ENCODE measurements at places on chromosomes 5 and 9.

DNA sequence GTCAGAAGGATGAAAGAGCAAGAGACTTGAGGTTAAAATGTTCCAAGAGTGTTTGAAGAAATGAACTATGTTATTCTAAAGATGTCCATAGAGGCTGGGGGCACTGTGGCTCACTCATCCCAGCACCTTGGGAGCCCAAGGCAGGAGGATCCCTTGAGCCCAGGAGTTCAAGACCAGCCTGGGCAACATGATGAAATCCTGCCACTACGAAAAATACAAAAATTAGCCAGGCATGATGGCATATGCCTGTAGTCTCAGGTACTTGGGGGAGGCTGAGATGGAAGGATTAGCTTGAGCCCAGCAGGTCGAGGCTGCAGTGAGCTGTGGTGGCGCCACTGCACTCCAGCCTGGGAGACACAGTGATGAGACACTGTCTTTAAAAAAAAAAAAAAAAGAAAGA, 2.7 kb downstream of the AOPEP start:
- DNase-seq, result no peak

DNA sequence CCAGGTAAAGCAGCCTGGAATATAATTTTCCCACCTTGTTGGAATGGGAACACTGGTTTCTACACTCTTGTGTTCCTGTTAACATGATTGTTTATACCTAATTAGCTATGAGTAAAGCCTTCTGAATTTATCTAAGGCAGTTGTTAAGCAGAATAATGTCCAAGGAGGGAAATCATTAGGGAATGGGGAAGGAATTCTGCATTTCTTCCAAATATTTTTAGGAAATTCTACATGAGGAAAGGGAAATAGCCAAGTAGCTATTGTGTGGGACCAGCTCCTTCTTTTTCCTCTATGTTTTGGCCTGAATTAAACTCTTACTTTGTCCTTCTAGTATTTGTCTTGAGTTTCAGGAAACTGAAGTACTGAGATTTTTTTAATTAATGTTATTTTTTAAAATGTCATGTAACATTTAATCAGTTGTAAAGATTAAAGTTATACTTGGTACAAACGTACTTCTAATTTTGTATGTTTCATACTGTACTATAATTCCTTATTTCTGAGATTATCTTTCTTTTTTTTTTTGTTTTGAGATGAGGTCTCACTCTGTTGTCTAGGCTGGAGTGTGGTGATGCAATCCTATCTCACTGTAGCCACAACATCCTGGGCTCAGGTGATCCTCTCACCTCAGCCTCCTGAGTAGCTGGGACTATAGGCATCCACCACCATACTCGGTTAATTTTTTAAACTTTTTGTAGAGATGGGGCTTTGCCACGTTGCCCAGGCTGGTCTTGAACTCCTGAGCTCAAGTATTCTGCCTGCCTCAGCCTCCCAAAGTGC, 28.5 kb downstream of the ANKDD1B start:
- no peak for DNase-seq

DNA sequence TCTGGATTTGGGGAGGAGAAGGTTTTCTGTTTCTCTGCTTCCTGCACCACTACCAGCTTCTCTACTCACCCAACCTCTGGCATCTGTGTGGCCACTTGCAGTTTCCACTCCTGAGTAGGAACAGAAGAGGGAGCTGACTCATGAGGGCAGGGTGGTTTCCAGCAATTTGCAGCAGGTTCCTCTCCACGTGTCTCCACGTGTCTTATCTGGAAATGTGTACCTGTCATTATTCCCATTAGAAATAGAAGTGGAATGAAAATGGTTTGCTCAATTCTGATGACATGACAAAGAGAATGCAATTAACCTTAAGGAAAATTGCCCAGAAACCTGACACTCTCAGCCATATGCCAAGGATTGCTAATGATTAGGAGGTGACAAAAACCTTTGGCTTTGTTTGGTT, 33.0 kb downstream of the EGFLAM start:
- DNase-seq, result no peak

DNA sequence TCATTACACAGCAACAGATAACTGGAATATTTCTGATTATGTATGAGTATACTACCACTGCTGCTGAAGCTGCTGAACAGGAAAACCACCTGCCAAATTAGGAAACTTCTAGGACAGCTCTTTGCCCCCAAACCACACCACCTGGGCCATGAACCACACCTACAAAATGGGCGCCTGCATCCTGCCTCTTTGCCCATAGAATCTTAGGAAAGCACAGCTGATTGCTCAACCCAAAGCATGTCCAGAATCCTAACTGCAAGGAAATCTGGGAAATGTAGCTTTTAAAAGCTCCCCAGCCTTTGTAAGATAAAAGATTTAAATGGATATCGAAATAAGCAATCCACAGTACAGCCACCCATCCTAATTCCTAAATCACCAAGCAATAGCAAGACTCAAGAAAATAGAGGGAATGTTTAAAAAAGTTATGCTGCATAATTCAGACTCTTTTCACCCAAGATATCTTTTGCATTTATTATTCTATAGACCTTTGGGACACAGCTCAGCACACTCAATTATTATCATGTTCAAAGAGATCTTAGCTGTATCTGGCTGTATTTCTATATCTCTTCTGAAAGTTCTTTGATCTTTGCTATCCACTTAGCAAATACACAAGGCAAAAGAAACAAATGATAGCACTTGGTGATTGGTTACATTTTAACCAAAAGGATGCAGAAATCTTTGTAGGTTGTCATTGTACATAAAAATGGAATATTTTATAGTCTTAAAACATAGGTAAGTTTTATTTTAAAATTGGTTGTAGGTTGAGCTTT, 6.8 kb upstream of the C9orf152 start:
- no peak for DNase-seq

- no peak for DNase-seq
These were observed 6.8 kb upstream of the TCERG1 start for GRCh38 chr5:146440353-146440752.

DNA sequence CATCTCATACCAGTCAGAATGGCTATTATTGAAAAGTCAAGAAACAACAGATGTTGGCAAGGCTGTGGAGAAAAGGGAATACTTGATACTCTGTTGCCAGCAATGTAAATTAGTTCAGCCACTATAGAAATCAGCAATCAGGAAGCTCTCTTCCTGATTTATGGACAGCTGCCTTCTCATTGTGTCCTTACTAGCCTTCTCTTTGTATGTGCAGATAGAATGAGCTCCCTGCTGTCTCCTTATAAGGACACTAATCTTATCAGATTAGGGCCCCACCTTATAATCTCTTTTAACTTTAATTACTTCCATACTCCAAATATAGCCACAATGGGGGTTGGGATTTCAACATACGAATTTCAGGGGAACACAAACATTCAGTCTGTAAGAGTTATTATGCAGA, 38.0 kb downstream of the KCNV2 start:
- DNase-seq, result no peak

DNA sequence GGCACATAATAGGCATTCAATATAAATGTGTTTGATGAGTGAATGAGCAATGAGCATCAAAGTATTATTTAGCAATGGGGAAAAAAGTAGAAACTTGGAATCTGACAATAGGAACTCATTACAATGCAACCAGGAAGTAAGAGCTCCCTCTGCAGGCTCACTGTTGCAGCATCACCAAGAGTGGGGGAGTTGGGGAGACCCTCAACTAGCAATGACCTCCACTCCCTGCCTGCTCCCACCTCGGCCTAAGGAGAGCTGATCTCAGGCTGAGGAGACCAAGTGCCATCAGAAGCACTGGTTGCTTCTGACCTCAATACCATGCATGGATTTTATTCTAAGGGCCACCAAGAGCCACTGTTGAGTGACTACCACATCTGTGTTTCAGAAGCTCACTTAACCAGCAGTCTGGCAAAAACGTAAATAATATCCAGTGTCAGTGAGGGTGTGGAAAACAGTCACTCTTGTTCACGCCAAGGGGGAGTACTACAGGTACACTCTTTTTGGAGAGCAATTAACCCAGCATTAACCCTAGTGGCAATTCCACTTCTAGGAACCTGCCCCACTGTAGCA, 8.0 kb downstream of the VDAC1 start:
- no peak for DNase-seq

DNA sequence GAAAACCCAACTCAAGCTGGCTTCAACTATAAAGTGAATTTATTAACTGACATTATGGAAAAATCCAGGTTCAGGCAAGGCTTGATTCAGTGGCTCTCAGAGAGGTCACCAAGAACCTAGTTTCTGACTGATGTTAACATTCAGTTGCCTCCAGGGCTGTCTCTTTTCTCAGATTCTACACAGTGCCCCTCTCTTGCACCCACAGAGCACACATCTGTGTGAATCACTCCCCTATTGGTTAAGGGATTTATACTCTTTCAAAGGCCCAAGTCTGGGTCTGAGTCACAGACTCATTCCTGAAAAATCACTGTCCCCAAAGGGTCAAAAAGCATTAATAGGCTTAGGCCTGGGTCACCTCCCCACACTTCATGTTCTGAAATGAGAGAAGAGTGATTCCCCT, 6.2 kb upstream of the HAVCR2 start:
- DNase-seq, result no peak

GRCh38 chr9:86978922-86979474, 31.7 kb upstream of the GAS1 start:
- no peak for DNase-seq

DNA sequence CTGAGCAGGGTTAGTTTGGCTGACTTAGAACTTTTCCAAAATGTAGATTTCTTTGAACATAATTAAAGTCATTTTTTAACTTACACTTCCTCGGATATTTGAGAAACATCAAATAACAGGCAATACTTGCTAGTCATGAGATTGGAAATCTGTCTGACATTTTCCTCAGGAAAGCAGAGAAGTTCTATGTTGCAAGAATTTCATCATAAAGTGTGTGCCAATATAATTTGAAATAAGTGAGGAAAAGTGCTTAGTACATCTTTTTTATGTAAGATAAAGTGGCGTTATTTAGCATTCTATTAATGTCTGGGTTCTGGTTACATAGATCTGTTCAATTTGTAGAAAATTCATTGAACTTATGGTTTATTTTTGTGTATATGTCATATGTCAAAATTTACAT, 48.7 kb upstream of the C5orf47 start:
- no peak for DNase-seq

DNA sequence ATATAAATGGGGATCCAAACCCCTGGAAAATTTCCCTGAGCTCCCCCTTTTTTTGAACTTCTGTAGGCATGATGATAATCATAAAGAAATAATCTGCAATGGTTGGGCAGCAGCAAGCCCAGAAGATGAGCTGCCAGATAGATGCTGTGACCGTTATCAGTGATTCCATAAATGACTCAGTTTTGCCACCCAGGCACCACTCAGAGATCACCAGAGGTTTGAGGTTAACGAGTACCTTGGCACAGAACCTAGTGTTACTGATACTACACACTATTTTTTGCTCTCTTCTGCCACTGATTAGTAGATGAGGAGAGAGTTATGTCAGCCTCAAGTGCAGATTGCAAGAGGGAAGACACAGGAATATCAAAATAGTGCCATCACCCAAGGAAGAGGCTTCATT, 199.3 kb upstream of the PTGER4 start:
- no peak for DNase-seq

GRCh38 chr5:175749591-175749990, 91.7 kb downstream of the HRH2 start:
- DNase-seq, result no peak

- no peak for DNase-seq
These were observed 347.7 kb downstream of the CHSY3 start for GRCh38 chr5:130251931-130252330.

GRCh38 chr5:164237486-164237885, 732.1 kb downstream of the MAT2B start:
- no peak for DNase-seq

- no peak for DNase-seq
These were observed 8.4 kb upstream of the FSD1L start for GRCh38 chr9:105439428-105439827.

DNA sequence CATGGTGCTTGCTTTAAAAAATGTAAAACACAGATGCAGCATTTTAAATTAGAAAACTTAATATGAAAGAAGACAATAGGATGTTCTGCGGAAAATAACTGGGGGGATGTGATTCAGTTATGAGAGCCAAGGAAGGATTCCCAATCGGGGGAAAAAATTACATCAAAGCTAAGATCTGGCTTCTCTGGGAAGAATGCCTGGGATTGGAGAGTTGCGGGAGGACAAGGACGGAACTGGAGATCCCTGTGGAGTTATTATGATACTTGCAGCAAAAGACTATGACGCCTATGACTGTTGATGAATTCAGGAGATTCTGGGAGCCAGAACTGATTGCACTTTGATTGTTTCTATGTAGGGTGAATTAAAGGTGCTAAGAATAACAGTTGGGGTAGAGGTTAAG, 24.6 kb downstream of the MTX3 start:
- DNase-seq, result no peak

DNA sequence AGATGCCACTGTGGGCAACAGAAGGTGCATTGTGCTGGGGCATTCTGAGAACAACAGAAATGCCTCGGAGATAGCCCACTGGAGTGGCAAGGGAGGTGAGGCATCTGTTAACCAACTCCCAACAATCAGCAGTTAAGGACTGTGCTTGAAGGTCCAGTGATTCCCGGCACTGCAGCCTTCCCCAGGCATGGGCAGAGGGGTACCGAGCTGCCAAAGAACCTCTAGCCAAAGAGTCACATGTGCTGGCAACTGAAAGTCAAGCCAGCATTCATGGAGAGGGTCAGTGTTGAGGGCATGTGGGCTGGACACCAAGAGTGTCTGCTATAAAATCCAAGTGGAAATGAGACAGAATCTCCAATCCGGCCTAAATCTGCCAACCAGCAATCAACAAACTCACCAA, 149.6 kb downstream of the ASTN2 start:
- no peak for DNase-seq

GRCh38 chr9:69572611-69573010, 99.6 kb downstream of the APBA1 start:
- DNase-seq, result no peak

DNA sequence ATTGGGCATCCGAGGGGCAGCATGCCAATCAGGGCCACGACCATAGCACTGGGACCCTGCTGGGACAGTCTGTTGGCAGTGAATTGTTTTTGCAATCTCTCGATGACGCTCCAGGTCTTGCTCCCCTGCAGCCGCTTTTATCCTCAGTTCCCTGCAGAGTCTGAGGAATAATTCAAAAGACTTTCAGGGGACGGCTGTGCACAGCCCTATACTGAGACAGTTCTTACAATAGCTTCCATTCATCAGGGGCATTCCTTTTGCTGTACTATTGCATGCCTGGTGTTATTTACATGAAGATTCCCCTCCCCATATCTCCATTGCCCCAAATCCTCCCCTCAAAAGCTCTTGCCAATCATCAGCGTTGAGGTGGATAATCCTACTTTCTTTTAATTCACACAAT, 163.3 kb upstream of the WWC1 start:
- DNase-seq, result no peak

DNA sequence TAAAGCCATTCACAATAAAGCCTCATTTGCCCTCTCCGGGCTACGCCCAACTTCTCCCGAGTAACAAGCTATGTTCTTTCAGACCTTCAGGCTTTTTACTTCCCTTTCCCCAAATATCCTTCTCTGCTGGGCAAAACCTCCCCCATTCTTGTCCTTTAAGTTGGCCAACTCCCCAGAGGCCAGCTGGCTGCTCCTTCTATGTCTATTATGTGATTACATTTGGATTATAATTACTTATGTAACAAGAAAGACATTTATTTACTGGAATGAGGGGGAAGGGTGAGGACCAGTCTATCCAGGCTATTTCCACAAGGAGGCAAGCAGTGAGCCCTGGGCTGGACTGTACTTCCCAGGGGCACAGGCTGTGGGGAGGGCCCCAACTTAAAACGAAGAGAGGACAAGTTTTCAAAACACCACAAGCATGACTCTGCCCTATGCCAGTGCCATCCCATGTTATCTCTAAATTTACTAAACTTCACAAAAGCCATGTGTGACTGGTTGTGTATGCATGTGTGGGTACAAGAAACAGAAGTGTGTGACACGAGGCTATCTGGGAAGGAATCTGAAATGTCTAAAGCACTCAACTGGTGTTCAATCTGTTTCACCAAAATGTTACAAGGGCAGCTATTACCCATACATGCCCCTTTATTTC, 84.5 kb downstream of the GNAQ start:
- no peak for DNase-seq
